Caco-2 (cell line): ENCODE measurements at places on chromosomes 2 and 18. TPM values are rescaled to one million over a fixed set of nuclear protein-coding genes. Genes with fewer than 3 reads are reported as not detected.

GRCh38 chr2:209162129-209162528 lies 261.7 kb upstream of the MAP2 start:
- H3K27me3 ChIP-seq, result no peaks in the 10 kb centered on the region
- H3K4me3 ChIP-seq, result no peak overlapping the region
- H3K27ac ChIP-seq, result no peak overlapping the region
- H3K4me1 ChIP-seq, result no peaks in the 10 kb centered on the region
- H3K36me3 ChIP-seq, result no peaks in the 10 kb centered on the region

SULT1C4 gene
- total RNA-seq, result 4.0 and 5.1 TPM in 2 replicates

GRCh38 chr2:32358111-32358482 lies 1.3 kb downstream of the BIRC6 start:
- DNase-seq, result no peak
- peaks cover 16% of the 10 kb centered on the region for H3K4me1 ChIP-seq
- no peaks in the 10 kb centered on the region for H3K27me3 ChIP-seq
- H3K36me3 ChIP-seq, result no peaks in the 10 kb centered on the region
- peak overlapping the region; percentile 100 for H3K4me3 ChIP-seq

ACTG2 gene
- total RNA-seq, result 2.6 and 5.7 TPM in 2 replicates

- no peaks in the 10 kb centered on the region for H3K27me3 ChIP-seq
- H3K4me3 ChIP-seq, result no peak overlapping the region
- no peak overlapping the region for H3K27ac ChIP-seq
Measured at GRCh38 chr2:25380586-25381375, 39.1 kb upstream of the DNMT3A start.

DNA sequence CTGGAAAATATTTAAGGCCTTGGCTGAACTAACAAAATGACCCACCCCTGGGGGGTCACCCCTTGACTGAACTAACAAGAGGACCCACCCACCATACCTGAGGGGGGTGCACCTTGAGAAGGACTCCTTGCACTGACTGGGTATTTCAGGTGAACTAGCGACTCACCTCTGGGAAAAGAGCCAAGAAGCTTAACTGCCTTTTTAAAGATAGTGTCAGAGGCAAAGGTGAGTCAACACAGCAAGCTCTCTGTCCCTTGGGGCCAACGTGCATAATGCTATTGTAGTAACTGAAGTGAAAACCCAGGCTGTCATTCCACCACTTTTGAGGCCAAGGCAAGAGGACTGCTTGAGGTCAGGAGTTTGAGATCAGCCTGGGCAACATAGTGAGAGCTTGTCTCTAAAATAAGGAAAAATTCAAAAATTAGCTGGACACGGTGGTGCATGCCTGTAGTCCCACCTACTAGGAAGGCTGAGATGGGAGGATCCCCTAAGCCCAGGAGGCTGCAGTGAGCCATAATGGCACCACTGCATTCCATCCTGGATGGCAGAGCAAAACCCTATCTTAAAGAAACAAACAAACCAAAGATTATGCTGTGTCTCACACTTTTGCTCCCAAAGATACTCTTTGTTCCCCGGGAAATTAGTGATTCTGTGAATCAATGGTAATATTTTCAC lies 36.4 kb upstream of the ZCCHC2 start:
- H3K4me1 ChIP-seq, result no peaks in the 10 kb centered on the region
- no peak overlapping the region for H3K4me3 ChIP-seq
- no peak for DNase-seq
- H3K36me3 ChIP-seq, result no peaks in the 10 kb centered on the region

- H3K27ac ChIP-seq, result no peak overlapping the region
- no peak overlapping the region for H3K4me3 ChIP-seq
- no peak for DNase-seq
- no peaks in the 10 kb centered on the region for H3K4me1 ChIP-seq
- H3K27me3 ChIP-seq, result no peaks in the 10 kb centered on the region
Measured at GRCh38 chr2:126635736-126636135, 20.2 kb upstream of the GYPC start.

GRCh38 chr2:43174368-43174916 lies 52.0 kb downstream of the ZFP36L2 start:
- DNase-seq, result no peak
- peak overlapping the region; percentile 65 for H3K27ac ChIP-seq
- H3K4me3 ChIP-seq, result no peak overlapping the region

PPP1R1C gene
- 2.8 and 3.9 TPM in 2 replicates for total RNA-seq

GRCh38 chr2:226122041-226122440 lies 677.6 kb downstream of the IRS1 start:
- no peaks in the 10 kb centered on the region for H3K27me3 ChIP-seq
- H3K36me3 ChIP-seq, result no peaks in the 10 kb centered on the region
- H3K4me3 ChIP-seq, result no peak overlapping the region
- no peak for DNase-seq

GRCh38 chr2:232890896-232891601 lies 21.0 kb downstream of the SNORC start:
- no peaks in the 10 kb centered on the region for H3K36me3 ChIP-seq
- peak; percentile 24 for DNase-seq
- no peaks in the 10 kb centered on the region for H3K4me1 ChIP-seq
- H3K4me3 ChIP-seq, result no peak overlapping the region
- H3K27ac ChIP-seq, result peak overlapping the region; percentile 16
- H3K27me3 ChIP-seq, result no peaks in the 10 kb centered on the region

TTN gene
- total RNA-seq, result 9.3 and 11.0 TPM in 2 replicates

DNA sequence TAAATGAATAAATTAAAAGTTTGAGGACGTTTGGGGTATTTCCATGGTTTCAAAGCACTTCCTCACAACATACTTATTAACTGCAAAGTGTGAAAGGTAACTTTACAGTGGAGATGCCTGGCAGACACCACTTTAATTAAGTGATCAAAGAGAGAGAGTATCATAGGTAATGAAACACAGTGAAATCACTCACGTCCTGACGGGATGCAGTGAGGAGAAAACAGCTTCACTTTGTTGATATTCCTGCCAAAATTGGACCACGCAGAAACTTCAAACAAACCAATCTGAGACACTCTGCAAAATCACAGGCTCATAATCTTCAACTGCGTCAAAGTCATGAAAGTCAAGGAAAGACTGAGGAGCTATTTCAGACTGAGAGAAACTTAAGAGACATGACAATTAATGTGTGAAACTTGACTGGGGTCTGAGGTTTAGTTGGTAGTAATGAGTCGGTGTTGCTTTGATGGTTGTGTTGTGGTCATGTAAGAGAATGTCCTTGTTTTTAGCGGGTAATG lies 66.0 kb upstream of the ITGB6 start:
- peaks cover 20% of the 10 kb centered on the region for H3K4me1 ChIP-seq
- no peaks in the 10 kb centered on the region for H3K36me3 ChIP-seq
- H3K27ac ChIP-seq, result no peak overlapping the region
- no peak overlapping the region for H3K4me3 ChIP-seq

- DNase-seq, result no peak
- H3K36me3 ChIP-seq, result no peaks in the 10 kb centered on the region
- no peak overlapping the region for H3K4me3 ChIP-seq
- no peaks in the 10 kb centered on the region for H3K27me3 ChIP-seq
Measured at GRCh38 chr2:153360239-153360638, 118.3 kb downstream of the RPRM start.

GRCh38 chr2:54983345-54984220 lies 66.7 kb downstream of the RTN4 start:
- H3K4me1 ChIP-seq, result no peaks in the 10 kb centered on the region
- no peaks in the 10 kb centered on the region for H3K27me3 ChIP-seq
- H3K36me3 ChIP-seq, result no peaks in the 10 kb centered on the region

DNA sequence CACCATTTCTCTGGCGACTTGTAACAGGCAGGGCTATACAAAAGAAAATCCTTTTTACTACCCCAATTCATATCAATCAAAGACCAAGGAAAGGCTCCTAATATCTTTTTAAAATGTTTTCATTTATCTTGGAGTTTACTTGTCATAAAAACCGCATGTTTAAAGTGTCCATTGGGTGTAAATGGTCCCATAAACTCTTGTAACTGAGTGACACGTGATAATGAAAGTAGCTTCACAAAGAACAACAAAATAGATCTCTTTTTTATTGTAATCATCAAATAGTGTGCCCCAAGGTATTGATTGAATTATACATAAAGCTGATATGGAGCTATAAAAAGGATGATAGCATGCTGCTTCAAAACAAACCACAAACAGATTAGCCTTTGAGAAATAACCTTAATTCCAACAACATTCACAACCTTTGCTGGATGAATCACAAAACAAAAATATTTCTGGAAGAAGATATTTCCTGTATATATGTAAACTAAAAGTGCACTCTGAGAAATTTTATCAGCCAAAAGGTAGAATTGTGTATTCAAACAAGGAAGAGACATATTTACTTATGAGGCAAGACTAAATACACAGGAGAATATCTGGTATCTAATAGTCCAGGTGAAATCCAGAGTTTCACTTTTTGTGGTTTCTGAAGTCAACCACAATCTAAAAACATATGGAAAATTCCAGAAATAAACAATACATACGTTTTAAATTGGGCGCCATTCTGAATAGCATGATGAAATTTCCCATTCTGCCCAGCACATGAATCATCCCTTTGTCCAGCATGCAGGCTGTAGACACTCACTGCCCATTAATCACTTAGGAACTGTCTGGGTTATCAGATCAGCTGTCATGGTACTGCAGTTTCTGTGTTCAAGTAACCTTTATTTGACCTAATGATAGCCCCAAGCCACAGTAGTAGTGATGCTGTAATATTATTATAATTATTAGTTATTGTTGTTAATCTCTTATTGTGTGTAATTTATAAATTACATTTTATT lies 237.5 kb downstream of the PIK3C3 start:
- no peak overlapping the region for H3K27ac ChIP-seq
- no peak for DNase-seq
- no peaks in the 10 kb centered on the region for H3K27me3 ChIP-seq
- H3K4me3 ChIP-seq, result no peak overlapping the region
- H3K36me3 ChIP-seq, result no peaks in the 10 kb centered on the region

LAMA3 gene
- 34.6 and 37.9 TPM in 2 replicates for total RNA-seq
